IPS-NIHi11 (cell line): ENCODE measurements at places on chromosomes 4 and X.

- no peak for DNase-seq
Observed at GRCh38 chr4:84877051-84877833, 89.2 kb downstream of the WDFY3 start.

DNA sequence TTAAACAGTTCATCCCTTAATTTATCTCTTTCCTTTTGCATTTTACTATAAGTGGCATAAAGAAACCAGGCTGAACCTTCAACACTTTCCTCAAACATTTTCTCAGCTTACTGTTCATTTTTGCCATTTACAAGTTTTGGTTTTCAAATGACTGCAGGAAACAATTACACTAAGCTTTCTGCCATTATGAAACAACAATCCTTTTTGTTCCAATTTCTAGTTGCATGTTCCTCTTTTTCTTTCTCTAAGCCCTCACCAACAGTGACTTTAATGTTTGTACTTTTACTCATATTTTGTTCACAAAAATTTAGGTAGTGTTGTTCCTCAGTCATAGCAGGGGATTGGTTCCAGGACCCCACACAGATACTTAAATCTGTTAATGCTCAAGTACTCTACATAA, 1526.1 kb downstream of the STIM2 start:
- no peak for DNase-seq

DNA sequence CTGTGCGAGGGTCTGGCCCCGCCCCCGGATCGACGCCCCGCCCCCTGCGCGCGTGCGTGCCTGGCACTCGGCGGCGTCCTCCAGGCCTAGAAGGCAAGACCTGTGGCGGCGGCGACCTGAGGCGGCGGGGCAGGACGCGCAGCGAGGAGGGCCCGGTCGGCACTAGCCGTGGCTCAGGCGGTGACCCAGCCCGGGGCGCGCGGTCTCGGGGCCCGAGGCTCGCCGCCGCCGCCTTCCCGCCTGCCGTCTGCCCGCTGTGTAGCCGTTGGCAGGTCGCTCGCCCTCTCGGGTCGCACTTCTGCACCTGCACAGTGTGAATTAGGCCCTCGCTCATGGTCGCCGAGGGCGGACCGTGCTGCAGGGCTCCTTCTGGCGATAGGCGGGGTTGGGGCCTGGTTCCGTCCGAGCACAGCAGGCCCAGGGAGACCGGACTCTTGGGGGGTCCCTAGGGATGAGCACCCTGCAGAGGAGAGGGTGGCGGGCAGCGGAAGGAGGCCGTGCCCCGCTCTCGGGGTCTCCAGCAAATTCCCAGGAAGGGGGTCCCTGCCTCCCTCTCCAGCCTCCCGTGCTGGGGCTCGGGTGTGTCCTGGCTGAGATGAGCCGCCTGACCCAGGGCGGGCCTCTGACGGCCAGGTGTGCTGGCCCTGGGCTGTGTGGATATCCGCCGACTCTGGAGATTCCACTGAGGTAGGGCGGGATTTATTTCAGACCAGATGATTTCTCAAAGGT, 557 bp upstream of the FAM53A start:
- DNase-seq, result no peak

DNA sequence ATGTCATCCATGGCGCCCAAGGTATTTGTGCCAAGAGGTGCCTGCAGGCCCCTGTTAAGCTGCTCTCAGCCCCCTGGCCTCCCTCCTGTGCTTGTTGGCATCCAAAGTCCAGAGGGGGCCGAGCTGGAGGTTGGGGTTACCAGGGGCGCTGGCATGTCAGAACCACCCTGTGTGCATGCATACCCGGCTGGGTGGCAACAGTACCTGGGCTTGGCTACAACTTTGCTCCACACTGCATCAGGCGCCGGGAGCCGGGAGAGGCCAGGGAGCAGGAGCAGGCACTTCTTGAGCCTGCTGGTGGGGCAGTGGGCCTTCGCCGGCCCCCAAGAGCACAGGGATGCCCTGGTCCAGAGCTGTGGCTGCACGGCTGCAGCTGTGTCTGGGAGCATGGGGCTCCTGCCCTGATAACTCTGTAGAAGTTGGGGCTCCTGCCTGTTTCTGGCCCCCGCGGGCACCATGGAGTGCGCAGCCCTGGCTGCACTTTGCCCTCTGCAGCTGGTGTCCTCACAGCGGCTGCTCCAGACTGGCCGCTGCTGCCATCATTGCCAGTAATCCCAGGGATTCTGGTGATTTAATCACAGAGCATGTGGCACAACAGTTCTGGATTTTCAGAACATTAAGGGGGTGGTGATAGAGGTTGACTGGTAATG, 130.3 kb downstream of the ARHGAP10 start:
- DNase-seq, result no peak

GRCh38 chr4:4693258-4693657, 151.4 kb upstream of the STX18 start:
- DNase-seq, result no peak

DNA sequence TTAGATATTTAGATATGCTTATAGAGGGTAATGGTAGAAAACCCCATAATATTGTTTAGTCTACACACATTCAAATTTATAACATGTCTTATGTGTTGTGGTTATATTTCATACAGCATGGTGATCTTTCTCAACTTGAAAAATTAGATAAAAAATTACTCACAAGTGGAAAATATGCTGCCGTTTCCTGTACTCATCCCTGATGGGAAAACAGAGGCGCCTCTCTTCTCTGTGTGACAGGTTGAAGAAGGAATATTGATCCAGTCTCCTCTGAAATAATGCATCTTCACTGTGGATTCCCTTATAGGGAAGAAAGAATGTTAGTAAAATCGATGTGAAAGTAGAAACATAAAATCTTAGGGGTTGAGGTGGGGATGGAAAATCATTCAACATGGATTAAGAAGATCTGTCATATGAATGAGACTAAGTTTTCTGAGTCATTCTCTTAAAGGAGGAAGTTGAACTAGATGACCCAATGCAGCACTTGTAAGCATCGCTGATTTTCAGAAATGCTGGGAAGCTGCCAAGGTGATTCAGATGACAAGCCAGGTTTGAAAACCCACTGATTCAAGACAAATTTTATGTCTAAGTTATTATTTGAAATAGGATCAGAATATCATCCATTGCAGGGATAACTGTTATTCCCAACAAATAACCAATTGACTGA, 70.7 kb downstream of the ANKRD50 start:
- peak; percentile 11 for DNase-seq

- DNase-seq, result no peak
Observed at GRCh38 chr4:139770361-139770760, 104.7 kb downstream of the MGST2 start.

- DNase-seq, result no peak
Observed at GRCh38 chr4:25872851-25873631, 10.3 kb upstream of the SEL1L3 start.

- DNase-seq, result no peak
Observed at GRCh38 chr4:17504081-17504480, 7.8 kb downstream of the QDPR start.

- DNase-seq, result peak; percentile 50
Observed at GRCh38 chrX:69133921-69134542, 31.2 kb downstream of the PJA1 start.

DNA sequence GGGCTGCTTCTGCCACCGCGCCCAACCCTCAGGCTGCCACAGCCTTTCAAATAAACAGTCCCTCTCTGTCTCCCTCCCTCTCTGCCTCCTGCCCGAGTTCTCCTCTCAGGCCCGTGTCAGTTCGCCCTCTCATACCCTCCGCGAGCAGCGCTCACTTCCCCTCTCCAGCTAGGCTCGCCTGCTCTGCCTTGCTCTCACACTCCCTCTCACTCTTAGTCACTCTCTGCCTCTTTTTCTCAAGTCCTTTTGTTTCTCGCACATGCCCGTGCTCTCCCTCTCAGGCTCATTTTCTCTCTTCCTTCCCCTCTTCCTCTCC, 3.2 kb downstream of the EFNB1 start:
- no peak for DNase-seq

GRCh38 chr4:25096251-25096980, 63.8 kb downstream of the SEPSECS start:
- DNase-seq, result no peak

- DNase-seq, result no peak
Observed at GRCh38 chr4:77367638-77368037, 210.6 kb downstream of the CCNG2 start.

- peak; percentile 6 for DNase-seq
Observed at GRCh38 chrX:3026074-3026815, 15.0 kb upstream of the ARSF start.

DNA sequence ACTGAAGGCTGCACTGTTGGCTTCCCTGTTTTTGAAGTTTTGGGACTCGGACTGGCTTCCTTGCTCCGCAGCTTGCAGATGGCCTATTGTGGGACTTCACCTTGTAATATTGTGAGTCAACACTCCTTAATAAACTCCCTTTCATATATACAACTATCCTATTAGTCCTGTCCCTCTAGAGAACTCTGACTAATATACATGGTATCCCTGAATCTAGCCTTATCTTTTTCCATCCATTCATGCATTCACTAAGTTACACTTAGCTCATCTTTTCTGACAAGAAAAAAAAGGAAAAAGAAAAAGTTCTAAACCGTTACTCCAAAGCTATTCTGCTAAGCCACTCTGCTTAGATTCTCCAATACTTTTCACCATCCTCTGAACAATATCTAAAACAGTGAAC, 1260.2 kb upstream of the PCDH7 start:
- DNase-seq, result no peak

DNA sequence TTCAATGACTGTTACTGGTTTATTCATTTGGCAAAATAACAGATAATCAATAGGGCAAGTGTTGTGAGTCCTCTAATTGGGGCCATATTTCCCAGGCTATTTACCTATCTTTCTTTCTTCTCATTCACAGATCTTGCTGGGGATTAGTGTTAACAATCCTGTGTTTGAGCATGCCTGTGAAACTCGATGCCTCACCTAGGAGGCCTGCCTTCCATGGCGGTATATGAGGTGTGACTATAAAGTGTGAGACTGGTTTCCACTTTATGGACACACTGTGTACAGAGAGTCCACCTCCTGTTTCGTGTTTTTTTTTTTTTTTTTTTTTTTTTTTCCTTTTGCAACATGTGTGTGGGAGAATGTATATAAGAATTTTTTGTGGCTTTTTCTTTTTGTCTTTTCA, 199.3 kb downstream of the BMPR1B start:
- peak; percentile 21 for DNase-seq

- no peak for DNase-seq
Observed at GRCh38 chr4:47862297-47862696, 24.4 kb upstream of the CORIN start.

DNA sequence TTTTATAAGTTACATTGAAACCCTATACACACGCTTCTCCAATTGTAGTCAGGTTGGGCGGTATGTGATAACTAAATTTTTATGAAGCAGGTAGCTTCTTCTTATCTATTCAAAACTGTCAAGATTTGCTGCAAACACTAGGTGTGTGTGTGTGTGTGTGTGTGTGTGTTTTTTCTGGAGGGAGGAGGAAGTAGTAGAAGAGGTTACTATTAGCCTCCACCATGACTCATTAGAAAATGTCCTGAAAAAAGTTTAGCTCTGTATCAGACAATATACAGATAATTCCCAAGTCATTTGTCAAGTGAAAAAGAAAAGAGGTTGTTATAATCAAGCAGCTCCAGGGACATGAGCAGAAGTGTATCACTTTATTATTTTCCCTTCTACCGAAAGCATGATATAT, 33.9 kb downstream of the PCDH7 start:
- no peak for DNase-seq

GRCh38 chrX:118164138-118164537, 47.5 kb upstream of the KLHL13 start:
- DNase-seq, result no peak

DNA sequence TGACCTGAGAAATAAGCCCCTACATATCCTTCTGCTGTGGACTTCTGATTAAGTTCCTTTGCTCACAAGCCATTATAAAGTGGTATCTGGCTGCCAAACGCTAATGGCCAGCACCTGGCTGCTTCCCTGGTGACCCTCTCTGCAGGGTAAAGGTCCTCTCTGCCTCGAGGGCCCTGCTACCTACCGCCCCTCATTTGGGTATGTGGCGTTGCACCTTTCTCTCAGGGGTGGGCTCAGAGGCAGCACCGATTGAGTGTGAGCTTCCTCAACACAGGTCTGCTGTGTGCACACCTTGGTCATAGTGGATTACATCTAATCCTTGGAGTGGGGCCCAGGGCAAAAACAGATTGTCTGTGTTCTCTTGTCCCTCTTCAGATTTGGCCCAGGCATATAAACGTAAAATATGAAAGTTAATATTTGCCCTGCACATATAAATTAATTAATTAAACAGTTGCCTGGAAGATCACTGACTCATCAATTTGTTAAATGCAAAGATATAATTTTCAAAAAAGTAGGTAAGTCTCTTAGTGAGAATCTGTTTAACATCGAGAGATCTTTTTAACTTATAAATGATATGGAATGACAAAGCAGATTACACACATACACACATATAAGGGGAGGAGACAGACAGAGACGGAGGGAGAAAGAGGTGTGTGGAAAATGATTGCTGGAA, 174.5 kb upstream of the SMIM31 start:
- DNase-seq, result no peak

GRCh38 chr4:77156912-77157858, at the start of gene CCNG2:
CCNG2 (plus strand) TSS chr4:77157207; CDS start chr4:77158533, 1,326 bp downstream.
- peak; percentile 78 for DNase-seq

DNA sequence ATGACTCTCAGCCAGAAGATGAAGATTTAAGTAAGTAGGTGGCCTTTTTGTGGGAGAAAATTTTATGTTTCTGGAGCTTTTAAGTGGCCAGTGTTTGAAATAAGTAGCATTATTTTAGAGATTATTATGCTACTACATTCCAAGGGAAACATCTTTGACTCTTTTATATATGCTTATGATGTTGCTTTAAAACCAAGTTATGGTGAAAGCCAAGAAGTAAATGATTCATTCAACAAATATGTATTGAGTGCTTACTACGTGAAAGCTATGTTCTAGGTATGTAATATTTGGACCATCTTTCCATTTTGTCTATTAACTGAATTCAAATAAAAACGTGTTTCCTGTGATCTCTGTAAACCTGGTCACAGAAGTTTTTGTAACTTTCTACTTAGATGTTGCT, 58.3 kb downstream of the ZFX start:
- DNase-seq, result no peak

DNA sequence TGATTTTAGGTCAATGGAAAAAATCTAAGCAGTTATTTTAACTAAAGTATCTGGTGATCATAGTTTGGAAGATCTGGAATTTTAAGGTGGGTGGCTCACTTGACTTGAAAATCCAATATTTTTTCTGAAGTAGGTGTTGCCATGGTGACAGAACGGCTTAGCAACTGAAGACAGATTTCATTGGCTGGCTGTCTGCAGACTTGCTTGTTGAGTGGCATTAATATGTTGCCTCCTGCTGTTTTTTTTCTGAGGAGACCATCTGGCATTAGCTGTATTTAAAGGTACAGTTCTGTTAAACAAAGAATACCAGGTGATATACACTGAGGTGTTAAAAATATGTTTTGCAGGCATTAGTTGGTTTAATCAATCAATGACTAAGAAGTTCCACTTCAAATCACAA, 19.8 kb downstream of the CPE start:
- DNase-seq, result peak; percentile 74
